ENCODE measurements at places on chromosomes 5 and 9. TPM values are rescaled to one million over a fixed set of nuclear protein-coding genes. Genes with fewer than 3 reads are reported as not detected.

GRCh38 chr9:129455151-129455995 lies 165.5 kb downstream of the C9orf50 start:
- no peak for DNase-seq

Gene LOX
- 60.5 TPM for total RNA-seq

- peak; percentile 23 for DNase-seq
Measured at GRCh38 chr9:21709464-21710058, 92.9 kb upstream of the MTAP start.

GRCh38 chr5:144219869-144220268 lies 49.2 kb downstream of the KCTD16 start:
- peak; percentile 44 for DNase-seq

- no peak for DNase-seq
Measured at GRCh38 chr5:140245926-140246325, 57.0 kb downstream of the PFDN1 start.

All from Caki2 (cell line).